Osteocyte (in vitro differentiated cells): ENCODE measurements at places on chromosomes 1 and 21. TPM values are rescaled to one million over a fixed set of nuclear protein-coding genes. Genes with fewer than 3 reads are reported as not detected.

DNA sequence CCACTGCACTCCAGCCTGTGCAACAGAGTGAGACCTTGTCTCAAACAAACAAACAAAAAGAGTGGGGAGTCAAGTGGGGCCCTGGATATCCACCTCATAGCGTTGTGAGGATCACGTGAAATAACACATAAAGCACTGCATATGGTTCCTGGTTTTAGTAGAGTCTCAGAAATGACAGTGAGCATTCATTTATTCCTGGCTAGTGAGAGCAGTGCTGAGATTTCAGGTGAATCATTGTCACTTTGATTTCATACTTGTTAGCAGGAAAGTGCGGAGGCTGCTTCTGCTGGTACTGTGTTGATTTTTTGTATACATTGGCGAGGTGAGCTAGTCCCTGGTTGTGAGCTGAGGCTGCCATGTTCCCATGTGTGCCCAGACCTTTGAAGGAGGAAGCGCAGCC lies 22.9 kb downstream of the ARHGEF10L start:
- peak overlapping the region; percentile 96 for H3K27ac ChIP-seq
- peaks cover 73% of the 10 kb centered on the region for H3K4me1 ChIP-seq
- no peaks in the 10 kb centered on the region for H3K36me3 ChIP-seq
- no peaks in the 10 kb centered on the region for H3K27me3 ChIP-seq

DNA sequence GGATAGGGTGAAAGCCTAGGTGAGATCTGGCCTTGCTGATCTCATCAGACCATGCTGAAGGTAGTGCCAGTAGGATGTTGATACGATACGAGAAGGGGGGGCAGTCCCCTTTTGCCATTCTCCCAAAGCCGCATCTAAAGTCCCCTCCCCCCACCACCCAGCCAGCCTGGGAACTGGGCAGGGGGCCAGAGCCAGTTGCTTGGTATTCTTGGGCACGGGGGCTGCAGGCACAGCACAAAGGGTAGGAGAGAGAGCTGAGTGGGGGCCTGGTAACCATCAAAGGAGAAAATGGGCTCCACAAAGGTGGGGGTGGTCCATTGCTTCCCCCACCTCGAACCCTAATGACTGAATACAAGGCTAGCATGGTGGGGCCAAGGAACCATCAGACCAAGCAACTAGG lies 5.4 kb downstream of the PEA15 start:
- H3K4me3 ChIP-seq = no peak overlapping the region
- DNase-seq = no peak
- peaks cover 47% of the 10 kb centered on the region for H3K36me3 ChIP-seq

GRCh38 chr21:28338701-28339305 lies 653.9 kb downstream of the LTN1 start:
- H3K4me1 ChIP-seq = peaks cover 25% of the 10 kb centered on the region
- H3K36me3 ChIP-seq = no peaks in the 10 kb centered on the region
- H3K4me3 ChIP-seq = no peak overlapping the region

The TFF2 gene
- not detected in 2 replicates for total RNA-seq

The MCOLN3 gene
- 0.34 TPM in 1 of 2 replicates, not detected in the other for total RNA-seq
